Psoas muscle (tissue), 8 donors: ENCODE measurements at places on chromosomes 7 and 10. TPM values are rescaled to one million over a fixed set of nuclear protein-coding genes. Genes with fewer than 3 reads are reported as not detected.
A peak's percentile ranks its signal among the peaks of the same experiment; 100 is the strongest.

DNA sequence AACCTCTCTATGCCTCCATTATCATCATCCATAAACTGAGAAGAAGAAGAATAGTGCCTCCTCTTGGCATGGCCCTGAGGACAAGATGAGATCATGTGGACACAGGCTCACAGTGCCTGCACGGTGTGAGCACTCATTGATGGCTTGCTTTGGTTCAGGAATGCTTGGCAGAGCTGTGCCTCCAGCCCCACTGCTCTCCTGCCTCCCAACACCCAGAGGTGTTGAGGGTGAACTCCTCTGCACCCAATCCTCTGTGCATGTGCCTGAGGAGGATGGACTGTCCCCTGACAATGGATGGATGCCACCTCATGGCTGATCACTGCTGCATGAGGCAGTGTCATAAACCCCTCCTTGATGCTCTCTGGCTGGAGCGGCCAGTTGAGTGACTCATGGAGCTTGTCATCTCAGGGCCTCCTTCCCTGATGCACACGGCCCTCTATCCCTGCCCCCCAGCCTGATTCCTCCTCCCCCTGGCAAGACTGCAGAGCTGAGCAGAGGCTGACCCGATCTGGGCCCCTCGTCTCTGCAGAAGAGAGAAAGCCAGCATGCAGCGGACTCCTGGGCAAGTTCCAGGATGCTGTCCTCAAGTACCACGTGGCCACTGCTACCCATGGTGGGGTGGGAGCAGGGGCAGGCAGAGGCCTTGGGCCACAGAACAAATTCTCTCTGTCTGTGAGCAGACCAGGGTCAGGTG lies 136.3 kb downstream of the KCNMA1 start:
- peak; percentile 77 for DNase-seq

DNA sequence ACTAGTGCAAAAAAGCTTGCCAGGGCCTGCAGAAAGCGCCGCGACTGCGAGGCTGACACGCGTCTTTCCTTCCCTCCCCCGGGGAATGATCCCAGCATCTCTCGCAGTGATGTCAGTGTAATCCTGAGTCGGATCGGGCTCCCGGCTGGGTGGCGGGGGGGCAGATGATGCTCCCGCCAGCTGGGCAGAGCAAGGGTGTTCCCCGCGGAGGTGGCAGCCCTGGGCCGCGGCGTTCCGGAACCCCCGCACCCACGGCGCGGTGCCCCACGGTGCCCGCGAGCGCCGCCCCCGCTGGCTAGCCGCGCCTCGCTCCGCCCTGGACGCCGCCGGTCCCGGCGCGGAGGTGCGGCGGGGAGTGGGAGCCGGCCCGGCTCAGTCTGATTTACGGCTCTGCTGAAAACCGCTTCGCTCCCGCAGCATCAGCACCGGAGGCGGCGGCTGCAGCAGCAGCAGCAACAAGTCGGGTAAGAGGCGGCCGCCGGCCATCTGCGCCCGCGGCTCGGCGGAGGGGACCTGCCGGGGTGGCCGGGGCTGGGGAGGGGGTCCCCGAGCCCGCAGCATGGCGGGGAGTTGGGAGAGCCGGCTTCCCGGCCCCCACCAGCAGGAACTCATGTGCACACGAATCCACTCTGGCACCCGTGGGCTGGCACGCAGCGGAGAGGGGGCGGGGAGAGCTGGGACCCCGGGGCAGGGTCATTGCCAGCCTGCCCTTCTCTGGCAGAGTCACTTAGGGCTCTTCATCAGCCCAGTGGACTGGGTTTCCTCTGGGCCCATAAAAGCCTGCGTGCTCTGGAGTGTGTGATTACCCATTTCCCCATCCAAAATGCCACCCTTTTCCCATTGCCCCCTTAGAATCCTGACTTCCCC lies at the start of gene ZNF365:
TSS of gene ZNF365 (plus strand) at position 375 of the 867 bp plus-strand sequence. CDS start 1,825 bp downstream, outside the sequence.
- peak; percentile 17 for DNase-seq

- DNase-seq: no peak
Measured at GRCh38 chr10:96421995-96422394, 63.2 kb upstream of the OPALIN start.

GRCh38 chr7:129989466-129989865 lies 36.7 kb upstream of the UBE2H start:
- DNase-seq: no peak

GRCh38 chr10:122033224-122033926 lies 44.4 kb downstream of the TACC2 start:
- no peak for DNase-seq

GRCh38 chr10:49539320-49539885 lies 482 bp upstream of the ERCC6 start:
- DNase-seq: peak; percentile 30

DNA sequence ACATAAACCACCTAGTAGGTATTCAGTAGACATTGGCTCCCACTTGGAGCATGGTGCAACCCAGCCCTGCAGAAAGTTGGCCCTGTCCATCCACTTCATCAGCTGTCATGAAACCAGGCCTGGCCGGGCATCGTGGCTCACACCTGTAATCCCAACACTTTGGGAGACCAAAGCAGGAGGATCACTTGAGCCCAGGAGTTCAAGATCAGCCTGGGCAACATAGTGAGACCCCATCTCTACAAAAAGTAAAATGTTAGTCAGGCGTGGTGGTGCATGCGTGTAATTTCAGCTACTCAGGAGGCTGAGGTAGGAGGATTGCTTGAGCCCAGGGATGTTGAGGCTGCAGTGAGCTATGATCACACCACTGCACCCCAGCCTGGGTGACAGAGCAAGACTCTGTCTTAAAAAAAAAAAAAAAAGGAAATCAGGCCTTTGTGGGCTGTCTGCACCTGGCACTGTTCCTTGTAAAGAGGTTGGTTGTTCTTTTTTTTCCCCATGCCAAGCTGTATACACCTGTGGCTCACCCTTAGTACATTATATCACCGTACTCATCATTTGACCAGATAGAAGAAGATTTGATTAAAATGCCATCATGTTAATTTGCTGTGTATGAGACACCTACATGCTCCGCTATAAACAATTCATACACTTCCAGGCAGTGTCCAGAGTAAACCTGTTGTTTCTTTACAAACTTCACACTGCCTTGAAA lies 45.4 kb upstream of the GRID1 start:
- no peak for DNase-seq

GRCh38 chr7:138345567-138345966 lies 114.5 kb upstream of the TRIM24 start:
- no peak for DNase-seq

- DNase-seq: no peak
Measured at GRCh38 chr10:114367351-114368056, 36.8 kb downstream of the AFAP1L2 start.

DNA sequence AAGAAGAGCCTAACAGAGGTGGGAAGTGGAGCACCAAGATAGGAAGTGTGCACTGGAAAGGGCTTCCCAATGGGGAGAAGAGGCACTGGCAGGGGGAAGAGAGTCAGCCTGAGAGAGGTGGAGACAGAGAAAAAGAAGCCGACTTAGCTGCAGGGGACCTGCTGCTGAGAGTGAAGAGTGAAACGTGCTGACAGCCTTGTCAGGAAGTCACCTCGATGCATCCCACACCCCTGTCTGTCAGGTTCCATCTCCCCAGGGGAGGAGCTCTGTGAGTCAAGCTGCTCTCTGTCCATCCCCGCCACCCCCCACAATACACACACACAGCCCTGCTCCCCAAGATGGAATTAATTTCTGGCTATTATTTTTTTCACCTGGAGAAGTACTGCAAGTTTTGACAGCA lies 14.0 kb downstream of the KAZALD1 start:
- no peak for DNase-seq

DNA sequence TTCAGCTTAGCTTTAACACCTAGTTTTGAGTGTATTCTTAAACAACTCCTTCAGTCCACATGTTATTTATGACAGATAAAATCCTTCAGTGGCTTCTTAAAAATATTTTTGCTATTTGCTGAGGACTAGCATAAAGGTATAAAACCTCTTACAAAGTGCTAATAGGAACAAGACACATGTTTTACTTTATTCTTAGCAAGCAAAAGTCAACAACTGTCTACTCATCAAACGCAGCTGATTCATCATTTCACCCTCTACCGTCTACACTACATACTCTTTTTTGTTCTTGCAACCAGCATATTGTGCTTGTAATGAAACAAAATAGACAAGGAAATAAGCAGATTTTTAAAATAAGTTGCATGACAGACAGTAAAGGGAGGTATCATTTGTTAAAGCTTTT lies 319.7 kb downstream of the SNX13 start:
- no peak for DNase-seq

DNA sequence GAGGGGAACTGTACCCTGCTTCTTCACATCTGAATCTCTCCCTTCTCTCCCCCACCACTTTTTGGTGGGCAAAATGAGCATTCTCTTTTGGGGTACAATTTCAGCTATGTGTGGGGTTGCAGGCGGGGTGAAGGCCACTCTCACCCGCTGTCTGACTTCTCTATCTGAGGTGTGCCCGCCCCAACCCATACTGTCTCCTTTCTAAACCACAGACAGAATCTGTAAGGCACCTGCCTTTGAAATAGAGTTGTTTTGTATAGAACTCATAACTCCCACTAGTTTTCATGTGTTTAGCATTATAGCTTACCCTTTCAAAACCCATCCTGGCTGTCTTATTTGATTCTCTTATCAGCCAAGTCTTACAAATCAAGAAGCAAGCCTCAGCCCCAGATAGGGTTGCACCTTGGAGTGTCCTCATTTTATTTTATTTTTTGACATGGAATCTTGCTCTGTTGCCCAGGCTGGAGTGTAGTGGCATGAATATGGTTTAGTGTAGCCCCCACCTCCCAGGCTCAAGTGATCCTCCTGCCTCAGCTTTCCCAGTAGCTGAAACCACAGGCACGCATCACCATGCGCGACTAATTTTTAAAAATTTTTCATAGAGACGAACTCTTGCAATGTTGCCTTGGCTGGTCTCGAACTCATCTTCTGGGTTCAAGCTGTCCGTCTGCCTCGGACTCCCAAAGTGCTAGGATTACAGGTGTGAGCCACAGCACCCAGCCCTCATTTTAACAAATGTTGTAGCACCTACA lies 11.9 kb downstream of the TSPAN14 start:
- no peak for DNase-seq

- no peak for DNase-seq
Measured at GRCh38 chr10:89679986-89680385, 21.4 kb upstream of the KIF20B start.

DNA sequence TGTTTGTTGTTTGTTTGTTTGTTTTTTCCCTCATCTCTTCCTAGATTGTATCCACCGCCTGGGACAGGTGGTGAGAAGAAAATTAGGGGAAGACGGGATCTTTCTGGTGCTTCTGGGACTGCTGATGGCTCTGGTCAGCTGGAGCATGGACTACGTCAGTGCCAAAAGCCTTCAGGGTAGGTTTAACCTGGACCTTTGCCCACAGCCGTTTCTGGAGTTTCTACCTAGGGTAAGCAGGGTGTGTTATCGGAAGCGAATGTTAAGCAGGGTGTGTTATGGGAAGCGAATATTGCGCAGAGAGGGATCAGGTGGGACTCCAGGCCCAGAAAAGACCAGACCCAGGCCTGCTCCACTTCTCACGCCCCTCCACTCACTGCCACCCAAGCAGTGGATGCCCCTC lies 4.7 kb downstream of the CLCN1 start:
- DNase-seq: no peak

DNA sequence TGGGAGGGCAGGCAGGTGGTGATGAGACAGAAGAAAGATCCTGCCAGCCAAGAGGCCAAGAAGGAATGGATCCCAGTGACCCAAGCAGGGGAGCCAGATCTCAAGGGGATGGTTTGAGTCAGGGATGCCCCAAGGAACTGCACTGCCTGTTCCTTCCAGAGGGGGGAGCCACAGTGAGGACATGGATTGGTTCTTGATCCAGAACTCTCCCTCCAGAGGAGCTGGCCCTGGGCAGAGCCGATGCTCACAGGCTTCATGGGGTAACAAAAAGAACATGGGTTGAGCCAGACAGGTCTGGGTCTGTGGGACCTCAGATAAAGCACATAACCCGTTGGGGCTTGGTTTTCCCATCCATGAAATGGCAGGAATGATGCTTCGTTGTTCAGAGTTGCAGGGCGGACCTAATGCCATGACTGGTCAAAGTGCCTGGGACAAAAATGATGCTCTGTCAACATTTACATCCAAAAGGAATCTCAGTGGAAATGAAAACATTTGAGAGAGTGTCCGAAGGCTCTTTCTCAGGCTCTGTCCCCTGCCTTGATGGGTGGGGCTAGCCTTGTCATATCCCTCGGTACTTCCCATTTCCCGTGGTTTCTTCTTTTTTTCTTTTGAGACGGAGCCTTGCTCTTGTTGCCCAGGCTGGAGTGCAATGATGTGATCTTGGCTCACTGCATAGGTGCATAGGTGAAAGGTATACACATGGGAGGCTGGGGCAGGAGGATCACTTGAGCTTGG lies 4.7 kb upstream of the DENND2A start:
- DNase-seq: no peak

DNA sequence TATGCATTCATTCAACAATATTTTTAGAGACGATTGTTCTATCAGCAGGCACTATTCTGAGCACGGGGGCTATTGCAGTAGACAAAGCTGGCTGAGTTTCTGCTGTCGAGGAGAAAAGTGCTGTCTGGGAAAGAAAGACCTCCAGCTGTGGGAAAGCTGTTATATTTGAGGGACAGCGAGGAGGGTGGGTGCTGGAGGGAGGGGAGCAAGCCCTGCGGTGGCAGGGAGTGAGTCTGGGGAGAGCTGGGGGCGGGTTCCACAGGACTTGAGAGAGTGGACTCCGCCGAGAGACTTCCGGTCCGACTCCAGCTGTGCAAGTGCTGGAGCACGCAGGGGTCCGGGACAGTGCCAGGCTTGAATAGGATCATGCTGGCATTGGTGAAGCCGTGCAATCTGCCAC lies 602.1 kb upstream of the FOXK1 start:
- DNase-seq: no peak

DNA sequence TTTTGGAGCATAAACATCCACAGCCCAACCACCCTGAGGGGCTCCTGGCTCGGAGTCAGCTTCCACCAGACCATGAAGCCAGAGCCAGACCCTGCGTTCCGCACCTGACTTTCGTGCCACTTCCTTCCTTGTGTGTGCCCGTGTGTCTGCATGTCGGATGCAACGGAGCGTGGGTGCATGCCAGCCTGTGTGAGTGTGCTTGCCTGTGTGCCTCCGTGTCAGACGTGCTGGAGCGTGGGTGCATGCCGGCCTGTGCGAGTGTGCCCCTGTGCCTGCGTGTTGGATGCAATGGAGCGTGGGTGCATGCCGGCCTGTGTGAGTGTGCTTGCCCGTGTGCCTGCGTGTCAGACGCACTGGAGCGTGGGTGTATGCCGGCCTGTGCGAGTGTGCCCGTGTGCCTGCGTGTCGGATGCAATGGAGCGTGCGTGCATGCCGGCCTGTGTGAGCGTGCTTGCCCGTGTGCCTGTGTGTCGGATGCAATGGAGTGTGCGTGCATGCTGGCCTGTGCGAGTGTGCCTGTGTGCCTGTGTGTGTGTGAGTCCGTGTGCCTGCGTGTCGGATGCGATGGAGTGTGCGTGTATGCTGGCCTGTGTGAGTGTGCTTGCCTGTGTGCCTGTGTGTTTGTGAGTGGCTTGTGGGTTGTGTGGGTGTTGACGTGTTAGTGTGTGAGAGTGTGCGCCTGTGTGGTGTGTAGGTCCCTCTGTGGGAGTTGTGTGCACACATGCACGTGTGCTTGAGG lies 28.1 kb upstream of the KNDC1 start:
- DNase-seq: peak; percentile 23

- peak; percentile 75 for DNase-seq
Measured at GRCh38 chr7:45088821-45089340, at the start of gene NACAD. NACAD (minus strand) TSS chr7:45088969; CDS start chr7:45088894, 75 bp downstream.

HTRA1 gene
- 11.8 TPM for total RNA-seq

SKIDA1 gene
- total RNA-seq: 0.15 TPM

MSMB gene
- not detected for total RNA-seq

SUFU gene
- 4.8 TPM for total RNA-seq

SVOPL gene
- total RNA-seq: not detected

CFAP69 gene
- total RNA-seq: 1.9 TPM

EPO gene
- total RNA-seq: not detected

ASB10 gene
- total RNA-seq: 29.6 TPM

FFAR4 gene
- 0.07 TPM for total RNA-seq
